CD4-positive, alpha-beta T cell treated with Interleukin-4 for 1 hour (primary cell): ENCODE measurements at places on chromosomes 6 and 20.

- no peak for DNase-seq
These were observed 512 bp downstream of the TTBK1 start for GRCh38 chr6:43243664-43244321.

- no peak for DNase-seq
These were observed 98.4 kb upstream of the ADTRP start for GRCh38 chr6:11876934-11877433.

- no peak for DNase-seq
These were observed 131.7 kb upstream of the BTBD3 start for GRCh38 chr20:11785885-11786507.

GRCh38 chr6:148508401-148509041 lies 165.9 kb downstream of the SASH1 start:
- no peak for DNase-seq
